ENCODE measurements at places on chromosomes 5 and 9.
A peak's percentile ranks its signal among the peaks of the same experiment; 100 is the strongest.

DNA sequence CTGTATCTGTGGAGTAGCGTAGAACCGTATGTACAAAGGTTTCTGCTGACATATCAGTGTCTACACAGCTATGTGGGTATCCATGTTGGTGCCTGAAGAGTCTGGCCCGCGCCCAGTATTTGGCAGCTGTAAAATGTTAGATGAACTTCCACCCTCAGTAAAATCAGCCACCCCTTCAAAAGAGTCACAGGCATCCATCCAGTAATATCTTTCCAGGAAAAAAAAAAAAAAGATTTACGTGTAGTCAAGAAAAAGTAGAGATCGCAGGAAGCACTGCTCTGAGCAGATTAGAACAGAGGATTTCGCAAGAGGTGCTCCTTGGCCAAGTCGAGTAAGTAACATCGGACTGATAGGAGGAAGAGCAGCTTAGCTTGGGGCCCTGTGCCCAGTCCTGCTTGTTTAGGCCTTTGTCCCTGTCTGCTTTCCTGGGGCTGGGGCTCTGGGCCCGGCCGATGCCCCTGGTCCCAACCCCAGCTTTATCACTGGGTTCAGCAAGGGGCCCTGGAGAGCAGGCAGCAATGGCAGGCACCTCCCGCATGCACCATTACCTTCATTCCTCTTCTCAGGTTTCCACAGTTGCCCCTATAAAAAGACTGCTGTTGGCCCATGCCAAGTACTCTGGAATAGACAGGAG, 21.2 kb downstream of the DAPK1 start:
- H3K4me1 ChIP-seq = peaks cover 2% of the 10 kb centered on the region
- H3K36me3 ChIP-seq = no peaks in the 10 kb centered on the region
- no peak overlapping the region for H3K4me3 ChIP-seq
- H3K27me3 ChIP-seq = peaks cover 9% of the 10 kb centered on the region
- no peak overlapping the region for H3K27ac ChIP-seq

DNA sequence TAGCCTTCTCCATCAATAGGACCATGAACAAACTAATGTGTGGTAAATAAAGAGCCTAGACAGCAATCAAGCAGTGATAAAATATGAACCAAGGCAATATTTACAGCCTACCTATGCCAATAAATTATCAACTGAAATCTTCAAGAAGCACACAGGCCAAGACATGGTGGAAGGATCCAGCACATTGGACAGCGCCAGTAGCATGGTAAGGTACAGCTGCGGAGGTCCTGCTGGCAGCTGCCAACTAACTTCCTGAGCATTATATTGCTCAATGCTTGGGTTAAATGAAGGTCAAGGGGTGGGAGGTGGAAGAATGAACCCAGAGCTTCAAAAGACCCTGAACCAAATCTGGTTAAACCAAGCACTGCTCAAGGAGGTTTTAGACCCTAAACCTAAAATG, 16.5 kb upstream of the SPDL1 start:
- peaks cover 33% of the 10 kb centered on the region for H3K27me3 ChIP-seq
- DNase-seq = peak; percentile 10
- H3K27ac ChIP-seq = no peak overlapping the region
- H3K4me3 ChIP-seq = no peak overlapping the region
- no peaks in the 10 kb centered on the region for H3K4me1 ChIP-seq

DNA sequence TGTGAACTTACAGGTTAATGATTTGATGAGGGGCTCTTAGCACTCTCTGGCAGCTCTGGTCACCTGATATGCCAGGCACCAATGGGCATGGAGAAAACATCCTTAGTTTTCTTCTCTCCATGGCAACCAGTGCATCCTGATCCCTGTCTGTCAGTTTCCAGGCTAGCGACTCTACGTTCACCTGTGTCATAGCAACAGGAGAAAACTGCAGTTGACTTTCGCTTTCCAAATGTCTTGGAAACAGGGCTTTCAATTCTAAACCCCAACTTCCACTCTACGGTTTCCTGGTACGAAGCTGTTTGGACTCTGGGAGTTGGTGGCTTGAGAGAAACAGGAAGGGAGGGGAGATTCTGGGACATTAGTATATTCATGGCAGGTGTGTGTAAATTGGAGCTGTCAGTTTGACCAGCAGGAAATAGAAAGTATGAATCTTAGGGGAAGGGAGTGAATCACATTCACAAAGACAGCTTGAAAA, 74.4 kb downstream of the SLC28A3 start:
- H3K27me3 ChIP-seq = no peaks in the 10 kb centered on the region
- peak overlapping the region; percentile 48 for H3K27ac ChIP-seq
- peak; percentile 45 for DNase-seq
- H3K4me1 ChIP-seq = peaks cover 18% of the 10 kb centered on the region
- H3K4me3 ChIP-seq = peak overlapping the region; percentile 10
- no peaks in the 10 kb centered on the region for H3K36me3 ChIP-seq

- H3K36me3 ChIP-seq = no peaks in the 10 kb centered on the region
- H3K27me3 ChIP-seq = no peaks in the 10 kb centered on the region
- DNase-seq = no peak
- H3K27ac ChIP-seq = no peak overlapping the region
Observed at GRCh38 chr9:75685062-75685461, 205.4 kb upstream of the PCSK5 start.

- H3K4me1 ChIP-seq = no peaks in the 10 kb centered on the region
- no peaks in the 10 kb centered on the region for H3K27me3 ChIP-seq
- H3K36me3 ChIP-seq = no peaks in the 10 kb centered on the region
Observed at GRCh38 chr5:41345295-41345694, 132.0 kb upstream of the C6 start.

DNA sequence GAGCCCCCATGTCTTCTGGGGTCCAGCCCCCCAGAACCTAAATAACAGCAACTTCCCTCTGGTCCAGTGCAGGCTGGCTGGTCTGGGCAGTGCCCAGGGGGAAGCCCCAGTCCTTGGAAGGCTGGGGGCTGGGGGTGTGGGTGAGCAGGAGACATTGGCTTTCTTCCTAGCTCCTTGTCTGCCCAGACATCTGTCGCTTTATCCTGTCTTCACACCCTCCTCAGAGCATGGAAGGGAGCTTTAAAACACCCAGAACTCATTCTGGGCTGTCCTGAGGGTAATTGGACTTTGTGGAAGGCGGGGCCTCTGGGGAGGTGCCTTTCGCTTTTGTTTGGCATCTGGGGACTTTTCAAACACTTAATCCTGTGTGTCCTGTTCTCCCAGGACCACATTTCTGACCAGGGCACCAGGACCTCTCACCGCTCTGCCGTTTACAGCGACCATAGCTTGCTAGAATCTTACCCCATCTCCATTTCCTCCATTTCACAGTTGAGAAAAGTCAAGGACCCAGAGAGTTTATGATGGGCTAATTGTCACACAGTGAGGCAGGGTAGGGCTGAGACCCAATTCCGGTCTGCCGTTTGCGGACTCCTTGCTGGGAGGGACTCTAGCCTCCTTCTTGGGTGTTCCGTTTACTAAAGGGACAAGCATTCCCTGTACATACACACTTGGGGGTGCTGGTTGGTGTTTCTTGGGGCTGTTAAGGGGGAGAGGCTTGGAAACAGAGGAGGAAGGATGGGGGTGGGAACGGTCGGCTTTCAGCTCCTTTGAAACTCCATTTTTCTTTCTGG, 1.1 kb downstream of the GSN start:
- no peak for DNase-seq
- H3K4me1 ChIP-seq = peaks cover 20% of the 10 kb centered on the region
- H3K27me3 ChIP-seq = peaks cover 22% of the 10 kb centered on the region

DNA sequence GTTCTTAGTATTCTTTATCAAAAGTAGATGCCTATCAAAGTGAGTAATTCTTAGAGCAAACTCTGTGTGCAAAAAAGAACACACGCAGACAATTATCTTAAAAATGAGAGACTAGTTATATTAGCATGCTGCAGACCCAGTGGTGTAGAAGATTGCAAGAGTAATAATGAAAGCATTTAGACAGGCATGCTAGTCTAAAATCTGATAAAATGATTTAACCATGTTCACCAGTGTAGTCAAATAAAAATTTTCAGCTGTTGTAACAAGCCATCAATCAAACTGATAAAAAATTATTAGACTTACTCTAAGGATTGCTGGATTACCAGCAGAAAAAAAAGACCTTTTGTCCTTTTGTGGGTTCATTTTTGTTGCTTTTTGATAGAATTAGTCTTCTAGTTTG, 241.9 kb upstream of the TLE4 start:
- no peaks in the 10 kb centered on the region for H3K27me3 ChIP-seq
- no peak overlapping the region for H3K27ac ChIP-seq
- H3K4me3 ChIP-seq = no peak overlapping the region
- no peak for DNase-seq
- H3K36me3 ChIP-seq = no peaks in the 10 kb centered on the region

DNA sequence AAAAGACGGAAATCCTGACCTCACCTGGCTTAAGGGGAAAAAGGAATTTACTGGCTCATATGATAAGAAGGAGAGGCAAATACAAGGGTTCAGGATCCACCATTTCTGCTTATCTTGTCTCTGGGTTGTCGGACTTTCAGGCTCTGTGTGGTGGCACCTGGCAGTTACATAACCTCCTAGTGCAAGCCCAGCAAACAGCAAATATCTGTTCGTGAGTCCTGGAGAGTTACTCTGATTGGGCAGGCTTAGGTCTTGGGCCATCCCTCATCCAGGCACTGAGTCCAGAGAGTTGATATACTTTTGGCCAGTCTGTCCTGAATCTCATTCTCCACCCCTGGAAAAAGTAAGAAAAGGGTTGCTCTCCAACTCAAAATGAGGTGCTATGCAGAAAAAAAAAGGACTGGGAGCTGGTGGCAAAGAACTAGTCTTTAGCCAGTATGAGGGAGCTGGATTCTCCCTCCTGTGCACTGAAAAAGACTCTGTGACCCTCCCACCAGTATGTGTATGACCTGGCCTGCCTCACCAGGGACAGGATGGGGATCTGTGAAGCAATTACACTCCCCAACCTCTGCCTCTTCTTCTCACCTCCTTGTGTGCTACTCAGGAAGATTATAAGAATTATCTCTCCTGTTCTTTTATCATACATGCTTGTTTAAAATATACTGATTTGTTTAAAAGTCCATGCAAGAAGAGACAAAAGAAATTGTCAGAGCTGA, 282.9 kb downstream of the ARHGAP26 start:
- H3K27me3 ChIP-seq = no peaks in the 10 kb centered on the region
- H3K4me3 ChIP-seq = no peak overlapping the region
- peaks cover 41% of the 10 kb centered on the region for H3K4me1 ChIP-seq
- no peak for DNase-seq
- no peak overlapping the region for H3K27ac ChIP-seq
- H3K36me3 ChIP-seq = peaks cover 46% of the 10 kb centered on the region

GRCh38 chr5:98880151-98880550, 48.7 kb downstream of the CHD1 start:
- H3K27ac ChIP-seq = no peak overlapping the region
- no peak overlapping the region for H3K4me3 ChIP-seq
- no peak for DNase-seq
- H3K4me1 ChIP-seq = peaks cover 5% of the 10 kb centered on the region

GRCh38 chr5:87069974-87070608, 197.6 kb upstream of the RASA1 start:
- peaks cover 5% of the 10 kb centered on the region for H3K36me3 ChIP-seq
- no peak overlapping the region for H3K27ac ChIP-seq
- no peak for DNase-seq
- peaks cover 17% of the 10 kb centered on the region for H3K4me1 ChIP-seq

DNA sequence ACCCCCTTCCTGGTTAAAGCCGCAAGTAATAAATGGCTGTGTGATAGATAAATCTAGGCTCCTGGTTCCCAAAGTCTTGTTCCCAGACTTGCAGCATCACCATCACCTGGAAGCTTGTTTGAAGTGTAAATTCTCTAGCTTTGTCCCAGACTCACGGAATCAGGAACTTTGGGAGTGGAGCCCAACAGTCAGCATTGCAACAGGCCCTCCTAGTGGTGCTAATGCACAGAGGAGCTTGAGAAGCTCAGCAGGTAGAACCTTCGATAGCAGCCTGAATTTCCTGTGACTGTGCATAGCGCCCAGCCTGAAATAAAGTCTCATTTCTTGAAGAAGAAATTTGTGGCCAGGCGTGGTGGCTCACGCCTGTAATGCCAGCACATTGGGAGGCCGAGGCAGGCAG, 30.3 kb upstream of the MELK start:
- no peak overlapping the region for H3K4me3 ChIP-seq
- no peak for DNase-seq
- no peaks in the 10 kb centered on the region for H3K36me3 ChIP-seq
- H3K27ac ChIP-seq = no peak overlapping the region
- H3K4me1 ChIP-seq = peaks cover 9% of the 10 kb centered on the region
- H3K27me3 ChIP-seq = peaks cover 3% of the 10 kb centered on the region

DNA sequence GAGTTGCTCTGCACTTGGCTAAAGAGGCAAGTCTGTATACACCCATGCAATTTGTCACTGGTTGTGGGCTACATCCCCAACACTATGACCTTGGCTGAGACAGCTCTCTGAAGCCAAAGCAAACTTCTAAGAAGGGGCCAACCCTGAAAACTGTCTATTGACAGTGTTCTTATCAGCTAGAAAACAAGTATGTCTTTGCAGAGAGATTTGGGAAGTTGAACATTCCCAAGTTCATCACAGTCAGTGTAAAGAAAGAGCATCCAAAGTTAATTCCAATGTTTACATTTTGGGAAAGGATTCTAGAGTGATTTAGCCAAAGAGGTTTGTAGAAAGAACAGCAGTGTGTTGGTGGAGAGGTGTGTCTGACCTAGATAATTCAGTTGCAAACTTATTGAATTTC, 711.1 kb upstream of the CHD1 start:
- no peaks in the 10 kb centered on the region for H3K36me3 ChIP-seq
- H3K4me3 ChIP-seq = no peak overlapping the region
- no peak for DNase-seq
- no peak overlapping the region for H3K27ac ChIP-seq
- H3K4me1 ChIP-seq = no peaks in the 10 kb centered on the region
- no peaks in the 10 kb centered on the region for H3K27me3 ChIP-seq

GRCh38 chr5:54611290-54611951, 93.9 kb downstream of the SNX18 start:
- H3K27me3 ChIP-seq = no peaks in the 10 kb centered on the region
- peak overlapping the region; percentile 93 for H3K27ac ChIP-seq
- DNase-seq = no peak
- peaks cover 29% of the 10 kb centered on the region for H3K4me1 ChIP-seq
- peaks cover 16% of the 10 kb centered on the region for H3K36me3 ChIP-seq
- no peak overlapping the region for H3K4me3 ChIP-seq

GRCh38 chr9:35432076-35432475, 57.8 kb upstream of the RUSC2 start:
- DNase-seq = no peak
- H3K27me3 ChIP-seq = peaks cover 55% of the 10 kb centered on the region

DNA sequence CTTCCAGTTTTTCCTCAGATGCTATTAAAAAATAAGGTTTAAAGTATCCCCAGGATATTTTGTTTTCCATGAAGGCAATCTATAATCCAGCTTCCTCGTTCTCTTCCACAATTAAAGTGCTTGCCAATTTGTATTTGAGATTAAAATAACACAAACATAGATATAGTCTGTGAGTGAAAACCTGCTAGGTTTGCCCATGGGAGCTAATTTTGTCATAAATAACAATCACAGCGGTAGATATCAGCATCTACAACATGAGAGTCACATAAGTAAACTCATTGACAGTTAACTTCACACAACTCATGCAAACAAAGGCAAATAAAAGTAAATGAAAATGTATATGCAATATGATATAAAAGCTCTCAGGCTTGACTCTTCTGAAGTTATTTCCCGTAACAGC, 29.2 kb upstream of the RASGRF2 start:
- no peaks in the 10 kb centered on the region for H3K27me3 ChIP-seq
- no peak overlapping the region for H3K4me3 ChIP-seq
- no peak overlapping the region for H3K27ac ChIP-seq
- no peak for DNase-seq

Measured in activated CD4-positive, alpha-beta T cell treated with anti-CD3 and anti-CD28 coated beads, Interleukin-2, amount 10 ng/mL, durations not matched to agents 7 days and 5 days (primary cell).